ENCODE measurements at places on chromosomes 5 and 9.

- DNase-seq: no peak
Observed at GRCh38 chr5:89246864-89247263, 363.9 kb upstream of the MEF2C start.

GRCh38 chr5:39076757-39077728 lies 2.8 kb upstream of the RICTOR start:
- DNase-seq: no peak

DNA sequence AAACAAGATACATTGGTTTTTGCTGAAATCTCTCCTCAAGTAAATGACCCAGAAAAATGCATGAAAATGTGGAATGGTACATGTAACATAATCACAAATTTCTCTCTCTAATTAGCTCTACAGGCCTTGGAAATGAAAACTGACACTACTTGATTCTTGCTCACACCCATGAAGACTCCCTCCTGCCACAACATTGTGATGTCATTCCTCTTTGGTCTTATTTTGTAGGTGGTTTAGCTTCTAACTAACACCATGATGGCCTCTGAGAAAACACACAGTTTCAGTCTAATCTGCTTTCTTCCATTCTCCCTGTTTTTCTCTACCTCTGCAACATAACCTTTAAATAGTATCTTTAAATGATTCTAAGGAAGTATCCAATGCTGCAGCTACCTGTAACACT lies 78.6 kb upstream of the FAM174A start:
- no peak for DNase-seq

GRCh38 chr9:34647651-34648050 lies 1.2 kb downstream of the GALT start:
- DNase-seq: no peak

GRCh38 chr9:70112981-70113380 lies 69.3 kb downstream of the MAMDC2 start:
- DNase-seq: no peak

- DNase-seq: no peak
Observed at GRCh38 chr5:41822036-41822435, 48.2 kb downstream of the OXCT1 start.
